ENCODE measurements at places on chromosomes 3 and 15.

- no peak for DNase-seq
Observed at GRCh38 chr15:70762469-70763119, 764 bp downstream of the UACA start.

- DNase-seq = no peak
Observed at GRCh38 chr15:58327958-58328357, 103.8 kb upstream of the LIPC start.

- no peak for DNase-seq
Observed at GRCh38 chr3:111681661-111682426, 86.7 kb upstream of the ZBED2 start.

DNA sequence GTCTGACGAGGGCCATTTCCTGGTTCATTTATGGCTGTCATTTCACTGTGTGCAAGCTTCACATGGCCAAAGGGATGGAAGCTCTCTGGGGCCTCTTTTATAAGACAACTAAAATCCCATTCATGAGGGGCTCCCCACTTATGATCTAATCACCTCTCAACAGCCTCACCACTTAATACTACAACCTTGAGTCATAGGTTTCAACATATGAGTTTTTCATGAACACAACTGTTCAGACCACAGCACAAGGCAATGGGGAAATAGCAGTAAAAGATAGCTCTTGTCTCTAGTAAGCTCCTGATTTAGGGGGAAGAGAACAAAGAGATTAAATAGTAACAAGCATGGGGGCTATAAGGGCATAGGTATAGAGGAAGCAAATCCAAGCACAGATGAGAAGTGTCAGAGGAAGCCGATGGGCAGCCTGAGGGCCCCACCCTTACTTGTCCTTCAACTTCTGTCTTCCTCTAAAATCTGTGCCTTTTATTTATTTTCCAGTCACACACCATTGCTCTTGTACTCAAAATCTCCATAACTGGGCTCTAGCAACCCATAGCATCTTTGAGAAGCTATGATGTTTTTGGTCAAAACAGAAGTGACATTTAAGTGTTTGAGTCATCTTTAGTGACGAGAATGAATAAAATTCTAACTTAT, 329.1 kb downstream of the UNC13C start:
- no peak for DNase-seq

GRCh38 chr3:111598552-111598951, 3.4 kb upstream of the ZBED2 start:
- no peak for DNase-seq

DNA sequence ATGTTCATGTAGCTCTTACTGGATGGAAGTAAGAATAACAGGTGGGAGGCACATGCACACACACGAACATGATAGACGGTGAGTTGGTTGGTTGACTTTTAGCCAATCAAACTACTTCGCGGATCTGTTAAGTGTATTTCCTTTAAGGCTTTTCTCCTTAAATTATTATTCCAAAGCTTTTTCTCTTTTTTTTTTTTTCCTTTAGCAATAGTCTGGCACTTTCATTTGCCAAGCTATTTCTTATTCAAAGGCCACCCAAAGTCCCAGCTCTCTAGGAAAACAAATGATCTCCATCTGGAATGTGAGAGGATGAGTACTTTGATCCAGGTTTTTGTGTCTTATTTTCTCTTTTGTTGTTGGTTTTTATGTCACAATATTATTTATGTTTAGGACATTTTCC, 141.1 kb downstream of the TPRG1 start:
- DNase-seq = no peak

DNA sequence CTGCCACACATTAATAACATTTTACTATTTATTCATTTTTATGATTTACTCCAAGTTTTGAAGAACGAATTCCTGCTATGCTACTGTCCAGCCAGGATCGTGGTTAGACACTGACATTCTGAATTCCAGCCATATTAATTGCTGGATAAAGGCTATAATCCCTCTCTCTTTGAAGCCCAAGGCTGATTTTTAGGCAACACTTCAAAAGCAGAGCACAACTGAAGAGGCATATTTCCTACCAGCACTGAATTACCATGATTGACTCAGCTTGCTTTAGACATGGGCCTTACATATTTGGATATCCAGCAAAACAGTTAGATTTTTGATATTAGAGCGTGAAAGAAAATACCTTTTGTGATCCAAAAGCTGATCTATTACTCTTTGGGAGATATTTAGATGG, 205.0 kb downstream of the ZIC1 start:
- no peak for DNase-seq

DNA sequence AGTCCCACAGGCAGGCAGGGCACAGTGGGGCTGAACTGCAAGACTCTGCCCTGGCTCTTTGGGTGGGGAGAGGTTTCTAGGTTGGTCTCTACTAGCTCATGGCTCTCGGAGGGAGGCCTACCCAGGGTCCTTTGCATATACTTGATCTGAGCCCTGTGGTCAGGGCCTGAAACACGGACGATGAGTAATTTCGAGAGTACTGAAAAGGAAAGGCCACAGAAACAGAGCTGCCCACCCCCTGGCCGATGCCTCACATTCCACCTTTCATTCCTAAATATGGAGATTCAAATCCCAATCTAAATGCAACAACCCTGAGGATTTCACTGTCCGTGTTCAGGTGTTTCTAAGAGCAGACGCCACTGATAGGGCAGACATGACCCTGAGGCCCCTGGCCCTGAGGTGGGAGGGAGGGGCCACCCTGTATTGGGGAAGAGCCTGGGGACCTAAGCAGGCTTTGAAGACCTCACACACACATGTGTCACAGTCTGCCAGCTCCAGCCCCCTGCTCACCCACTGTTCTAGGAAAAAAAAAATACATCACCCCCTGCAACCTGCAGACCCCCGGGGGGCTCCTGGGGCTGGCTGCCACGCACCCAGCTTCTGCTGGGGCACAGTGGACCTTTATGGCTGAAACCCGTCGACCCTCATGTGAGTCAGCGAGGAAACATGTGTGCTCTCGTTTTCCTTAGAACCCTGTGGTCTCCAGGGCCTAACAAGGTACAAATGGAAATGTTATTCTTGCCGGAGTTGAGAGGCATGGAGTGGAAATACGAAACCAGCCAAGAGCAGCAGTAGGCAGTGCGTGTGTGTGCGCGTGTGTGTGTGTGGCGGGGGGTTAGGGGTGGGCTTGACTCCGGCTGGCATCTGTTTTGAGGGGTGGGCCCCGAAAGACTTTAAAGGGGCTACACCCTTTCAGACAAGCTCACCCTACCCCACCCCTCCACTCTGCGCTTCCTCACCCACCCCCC, 112.7 kb downstream of the CHSY1 start:
- DNase-seq = no peak

GRCh38 chr3:71885006-71885405, 100.1 kb upstream of the PROK2 start:
- no peak for DNase-seq

DNA sequence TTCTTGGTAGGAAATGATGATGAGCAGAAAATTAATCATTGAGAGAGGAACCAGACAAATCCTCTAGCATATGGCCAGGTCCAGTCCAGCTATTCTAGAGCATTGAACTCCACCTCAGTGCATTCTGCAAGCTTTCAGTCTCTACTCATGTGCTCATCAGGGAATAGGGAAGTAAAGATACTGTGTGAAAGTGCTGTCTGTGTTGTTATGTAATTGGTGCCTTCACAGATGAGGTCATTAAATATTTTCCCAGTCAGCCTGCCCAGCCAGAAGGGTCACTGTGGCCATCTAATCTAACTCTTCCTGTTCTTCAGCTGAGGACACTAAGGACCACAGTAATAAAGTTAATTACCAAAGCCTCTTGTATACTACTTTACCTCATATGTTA, 28.2 kb downstream of the C3orf62 start:
- no peak for DNase-seq

GRCh38 chr15:75042730-75043508, 19.5 kb downstream of the PPCDC start:
- peak; percentile 27 for DNase-seq

DNA sequence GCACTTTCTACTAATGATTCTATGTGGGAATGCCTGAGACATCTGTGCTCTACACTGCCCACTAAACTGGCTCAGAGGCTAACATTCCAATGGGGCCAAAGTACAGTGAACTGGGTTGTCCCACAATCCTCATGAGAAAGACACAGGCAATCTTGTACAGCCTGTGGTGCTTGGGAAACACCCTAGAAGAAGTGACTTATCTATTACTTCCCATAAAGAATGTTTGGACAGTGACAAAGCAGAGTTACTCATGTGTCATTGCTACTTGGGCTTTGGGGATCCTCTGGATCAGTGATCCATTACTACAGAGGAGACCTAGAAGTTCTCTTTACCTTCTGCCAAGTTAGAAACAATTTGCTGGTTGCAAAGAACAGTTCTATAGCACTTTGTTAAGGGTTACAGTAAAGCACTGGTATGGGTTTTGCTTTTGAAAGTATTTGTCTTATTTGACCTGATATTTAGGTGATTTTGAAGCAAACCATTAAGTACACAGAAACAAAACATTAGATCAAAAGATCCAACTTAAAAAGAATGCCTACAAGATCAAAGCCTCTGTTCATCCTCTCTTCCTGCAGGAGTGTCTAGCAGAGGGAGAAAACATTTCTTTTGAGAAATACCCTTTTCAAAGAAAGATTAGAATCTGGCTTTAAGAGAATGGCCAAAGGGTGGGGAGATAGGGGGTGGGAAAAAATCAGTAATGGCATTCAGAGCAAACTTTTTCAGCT, 75.8 kb downstream of the CTNNB1 start:
- DNase-seq = no peak

- no peak for DNase-seq
Observed at GRCh38 chr3:112303764-112304325, 9.8 kb upstream of the SLC9C1 start.

- no peak for DNase-seq
Observed at GRCh38 chr15:71691458-71692417, 118.6 kb upstream of the NR2E3 start.

- DNase-seq = no peak
Observed at GRCh38 chr3:194368918-194369317, 625 bp downstream of the LRRC15 start.

DNA sequence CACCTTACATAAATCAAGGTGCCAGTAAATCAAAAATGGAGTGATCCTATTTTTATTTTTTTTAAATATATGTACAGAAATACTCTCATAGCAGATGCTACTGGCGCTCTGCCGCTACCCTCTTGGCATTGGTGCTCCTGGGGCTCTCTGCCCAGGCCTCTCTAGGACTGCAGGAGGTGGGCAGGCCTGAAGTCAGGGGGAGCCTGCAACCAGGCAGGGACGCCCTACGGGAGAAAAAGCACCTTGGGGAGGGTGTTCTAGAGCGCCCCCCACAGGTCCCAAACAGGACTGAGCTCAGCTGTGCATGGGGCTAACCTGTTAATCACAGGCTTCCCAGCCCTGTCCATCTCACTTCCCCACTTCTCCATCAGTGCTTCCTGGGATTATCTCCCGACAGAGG, 192.5 kb downstream of the SHQ1 start:
- DNase-seq = no peak

- no peak for DNase-seq
Observed at GRCh38 chr3:52299879-52300611, 12.4 kb downstream of the GLYCTK start.

GRCh38 chr3:197746801-197747237, 2.9 kb upstream of the FYTTD1 start:
- no peak for DNase-seq
